ENCODE measurements at places on chromosomes 1 and 21.

- no peak for DNase-seq
These were observed 54.2 kb downstream of the KIAA1614 start for GRCh38 chr1:180966744-180967536.

- DNase-seq, result no peak
These were observed 5.4 kb downstream of the VPS45 start for GRCh38 chr1:150072959-150073358.

DNA sequence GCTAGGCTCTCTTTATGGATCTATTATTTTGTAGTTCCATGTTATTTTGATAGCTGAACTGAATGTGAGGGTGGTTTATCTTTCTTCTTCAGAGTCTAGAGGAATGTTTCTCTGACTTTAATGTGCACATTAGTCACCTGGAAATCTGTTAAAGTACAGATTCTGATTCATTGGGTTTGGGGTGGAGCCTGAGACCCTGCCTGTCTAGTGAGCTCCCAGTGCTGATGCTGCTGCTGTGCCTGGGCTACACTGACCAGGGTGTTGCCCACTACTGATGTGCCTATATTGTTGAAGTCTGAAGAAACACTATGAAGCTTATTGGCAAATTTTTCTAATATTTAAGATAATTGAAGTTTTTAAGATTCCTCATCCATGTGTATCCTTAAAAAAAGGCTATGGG is 35.9 kb downstream of the CD46 start:
- no peak for DNase-seq

- no peak for DNase-seq
These were observed 120.0 kb downstream of the PGBD5 start for GRCh38 chr1:230306169-230306568.

DNA sequence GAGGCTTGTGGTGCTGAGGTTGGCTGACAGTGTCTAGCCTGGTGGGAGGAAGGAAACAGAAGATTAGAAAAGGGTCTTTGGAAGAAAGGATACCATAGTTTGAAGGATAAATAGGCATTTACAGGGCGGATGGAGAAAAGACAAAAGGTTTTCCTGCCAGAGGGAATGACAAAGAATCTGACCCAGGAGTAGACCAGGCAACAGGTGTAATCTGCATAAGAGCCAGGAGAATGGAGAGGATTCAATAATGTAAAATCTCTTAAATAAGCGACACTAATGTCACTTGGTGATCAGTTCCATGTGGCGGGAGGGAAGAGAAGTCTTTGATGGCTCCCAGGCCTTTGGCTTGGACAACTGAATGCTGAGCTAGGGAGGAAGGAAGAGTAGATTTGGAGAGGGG is 9.4 kb downstream of the MECR start:
- DNase-seq, result no peak

- no peak for DNase-seq
These were observed 21.4 kb downstream of the FMO3 start for GRCh38 chr1:171112119-171112518.

DNA sequence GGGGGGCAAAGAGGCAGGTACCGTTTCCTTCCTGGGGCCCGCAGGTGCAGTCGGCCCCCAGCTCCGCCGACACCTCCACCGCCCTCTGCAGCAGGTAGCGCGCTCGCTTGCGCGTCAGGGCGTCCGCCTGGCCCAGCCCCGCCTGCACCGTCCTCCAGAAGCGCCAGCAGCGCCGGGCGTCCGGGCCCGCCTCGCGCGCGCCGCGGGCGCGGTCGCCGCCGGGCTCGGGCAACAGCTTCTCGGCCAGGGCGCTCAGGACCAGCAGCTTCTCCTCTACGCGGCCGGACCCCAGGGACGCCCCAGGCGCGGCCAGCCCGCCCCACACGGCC is 863 bp downstream of the TARBP1 start:
- peak; percentile 69 for DNase-seq
